Caki2 (cell line): ENCODE measurements at places on chromosomes 12 and 14. TPM values are rescaled to one million over a fixed set of nuclear protein-coding genes. Genes with fewer than 3 reads are reported as not detected.

Gene SCYL2
- total RNA-seq: 1.8 and 3.0 TPM in 2 replicates

Gene UNG
- 39.0 and 61.1 TPM in 2 replicates for total RNA-seq

Gene MVK
- total RNA-seq: 12.5 and 31.5 TPM in 2 replicates

Gene STAT6
- total RNA-seq: 98.6 and 107 TPM in 2 replicates
